ENCODE measurements at places on chromosomes 16 and 17.

DNA sequence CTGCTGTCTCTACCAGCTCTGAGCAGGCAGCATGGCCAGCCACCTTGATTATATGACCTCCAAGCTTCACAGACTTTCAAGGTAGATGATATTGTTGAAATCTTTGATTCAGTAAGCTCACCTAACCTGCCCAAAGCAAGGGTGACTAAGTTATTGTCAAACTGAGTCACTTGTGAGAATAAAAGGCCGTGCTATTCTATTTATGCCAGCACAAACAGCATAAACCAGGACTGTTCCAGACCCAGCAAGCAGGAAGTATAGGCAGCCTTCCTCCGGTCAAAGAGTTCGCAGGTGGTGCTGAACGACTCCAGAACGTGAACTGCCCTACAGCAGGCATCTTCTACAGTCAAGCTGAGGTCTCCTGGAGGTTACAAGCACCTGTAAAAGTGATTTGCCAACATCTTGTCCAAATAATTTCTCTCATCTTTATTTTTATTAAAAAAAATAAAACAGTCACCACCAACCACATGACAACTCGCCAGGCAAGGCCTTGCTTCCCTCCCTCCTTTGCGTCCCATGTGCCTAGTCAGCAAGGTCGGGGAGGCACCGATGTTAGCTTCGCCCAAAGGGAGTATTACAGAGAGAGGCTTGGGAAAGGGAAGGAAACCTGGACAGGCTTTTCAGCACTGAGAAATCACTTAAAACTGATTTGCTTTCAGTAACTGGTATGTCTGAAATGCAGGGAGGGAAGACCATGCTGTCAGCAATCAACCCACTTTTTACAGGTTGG lies 10.8 kb downstream of the ARL2BP start:
- DNase-seq = no peak

- peak; percentile 55 for DNase-seq
These were observed 1.1 kb downstream of the VASN start for GRCh38 chr16:4372578-4373355.

DNA sequence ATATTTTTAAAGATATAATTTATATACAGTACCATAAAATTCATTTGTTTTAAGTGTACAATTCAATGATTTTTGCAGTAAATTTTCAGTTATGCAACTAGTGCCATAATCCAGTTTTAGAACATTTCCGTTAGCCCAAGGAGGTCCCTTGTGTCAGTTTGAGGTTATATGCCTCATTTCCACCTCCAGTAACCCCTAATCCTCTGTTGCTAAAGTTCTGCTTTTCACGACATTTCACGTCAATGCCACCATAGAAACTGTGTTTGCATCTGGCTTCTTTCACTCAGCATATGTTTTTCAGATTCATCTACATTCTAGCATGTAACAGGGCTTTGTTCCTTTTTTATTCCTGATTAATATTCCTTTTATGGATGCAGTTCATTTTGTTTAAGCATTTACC lies 42.4 kb upstream of the NUDT7 start:
- peak; percentile 27 for DNase-seq

DNA sequence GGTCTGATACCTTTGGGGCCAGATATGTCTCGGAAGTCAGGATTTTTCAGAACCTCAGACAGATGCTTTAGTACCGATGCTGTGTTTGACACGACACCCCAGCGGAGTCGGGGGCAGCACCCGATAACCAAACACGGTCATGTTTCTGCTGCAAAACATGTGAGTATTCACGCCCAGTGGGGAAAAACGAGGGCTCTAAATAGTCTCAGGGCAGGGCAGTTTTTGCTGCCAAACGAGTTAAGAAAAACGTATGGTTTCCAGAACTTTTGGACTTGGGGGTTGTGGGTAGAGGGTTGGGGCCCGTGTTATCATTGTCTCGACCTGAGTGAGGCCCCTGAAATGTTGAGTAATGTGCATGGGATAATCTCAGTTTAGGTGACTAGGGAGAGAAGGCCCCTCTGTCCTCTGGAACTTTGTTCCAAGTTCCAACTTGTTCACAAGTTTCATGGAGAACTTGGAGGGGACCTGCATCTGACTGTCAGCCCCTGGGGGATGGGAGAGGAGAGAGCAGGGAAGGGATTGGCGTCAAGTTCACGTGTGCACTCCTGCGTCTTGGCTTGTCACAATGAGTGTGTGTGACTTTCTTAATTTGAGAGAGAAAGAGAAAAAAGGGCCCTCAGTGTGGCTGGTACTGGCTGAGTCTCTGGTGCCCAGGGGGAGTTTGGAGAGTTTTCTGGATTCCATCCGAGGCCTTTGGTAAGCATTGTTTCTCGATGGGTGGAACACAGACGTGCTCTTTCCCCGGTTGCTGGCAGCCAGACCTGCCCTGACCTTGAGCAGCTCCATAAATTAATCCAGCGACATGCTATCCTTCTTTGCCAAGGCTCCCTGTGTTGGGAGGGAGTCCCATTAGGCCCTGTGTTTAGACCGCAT lies 83.9 kb upstream of the CIBAR2 start:
- DNase-seq = no peak

DNA sequence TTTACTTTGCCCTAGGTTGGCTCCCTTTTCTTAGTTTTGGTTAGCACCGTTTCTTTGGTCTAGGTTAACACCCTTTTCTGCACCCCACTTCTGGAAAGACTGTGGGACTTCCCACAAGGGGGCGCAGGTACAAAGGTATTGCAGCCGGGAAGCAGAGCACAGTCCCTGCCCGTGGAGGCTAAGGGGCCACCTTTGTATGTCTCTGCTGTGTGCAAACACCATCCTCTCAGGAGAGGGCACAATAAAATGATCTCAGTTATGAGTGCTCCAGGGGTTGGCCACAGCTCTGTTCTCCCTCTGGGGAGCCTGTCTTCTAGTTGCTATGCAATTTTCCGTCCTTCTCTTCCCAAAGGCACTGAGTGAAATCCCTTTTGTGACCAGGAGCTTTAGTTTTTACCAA lies 28.4 kb upstream of the TMC5 start:
- DNase-seq = peak; percentile 69

DNA sequence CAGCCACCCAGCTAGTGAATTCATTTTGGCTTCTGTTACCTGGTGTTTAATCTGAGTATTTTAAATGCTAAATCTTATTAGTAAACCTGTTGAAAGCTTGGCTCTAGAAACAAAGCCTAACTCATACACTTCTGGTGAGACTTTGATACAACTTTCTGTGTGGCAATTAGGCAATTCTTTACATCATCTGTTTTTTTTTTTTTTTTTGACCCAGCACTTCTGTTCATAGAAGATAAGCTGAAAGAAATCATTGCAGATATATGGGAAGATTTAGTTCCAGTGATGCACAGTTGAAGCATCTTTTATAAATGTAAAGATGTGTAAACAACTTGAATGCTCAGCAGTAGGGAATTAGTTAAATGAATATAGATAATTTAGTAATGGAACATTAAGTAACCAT lies 21.7 kb upstream of the ABCC11 start:
- DNase-seq = no peak

GRCh38 chr16:50539053-50539695 lies 9.0 kb upstream of the NKD1 start:
- no peak for DNase-seq

GRCh38 chr16:12176051-12176450 lies 199.5 kb downstream of the SNX29 start:
- DNase-seq = no peak

- DNase-seq = no peak
These were observed 184.7 kb downstream of the C16orf95 start for GRCh38 chr16:87132361-87133014.

DNA sequence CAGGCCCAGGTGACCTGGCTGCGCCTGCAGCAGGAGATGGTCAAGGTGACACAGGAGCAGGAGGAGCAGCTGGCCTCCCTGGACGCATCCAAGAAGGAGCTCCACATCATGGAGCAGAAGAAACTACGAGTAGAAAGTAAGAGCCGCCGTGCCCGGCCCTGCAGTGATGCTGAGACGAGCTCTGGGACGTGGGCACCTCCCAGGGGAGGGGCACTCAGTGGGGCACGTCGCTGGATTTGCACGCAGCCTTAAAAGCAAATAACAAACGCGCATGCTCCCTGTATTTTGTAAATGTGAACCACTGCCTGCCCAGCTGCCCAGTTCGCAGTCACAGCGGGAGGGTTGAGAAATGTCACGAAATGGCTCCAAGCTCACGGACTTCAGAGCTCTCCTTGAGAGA lies 15.3 kb upstream of the GAA start:
- no peak for DNase-seq

DNA sequence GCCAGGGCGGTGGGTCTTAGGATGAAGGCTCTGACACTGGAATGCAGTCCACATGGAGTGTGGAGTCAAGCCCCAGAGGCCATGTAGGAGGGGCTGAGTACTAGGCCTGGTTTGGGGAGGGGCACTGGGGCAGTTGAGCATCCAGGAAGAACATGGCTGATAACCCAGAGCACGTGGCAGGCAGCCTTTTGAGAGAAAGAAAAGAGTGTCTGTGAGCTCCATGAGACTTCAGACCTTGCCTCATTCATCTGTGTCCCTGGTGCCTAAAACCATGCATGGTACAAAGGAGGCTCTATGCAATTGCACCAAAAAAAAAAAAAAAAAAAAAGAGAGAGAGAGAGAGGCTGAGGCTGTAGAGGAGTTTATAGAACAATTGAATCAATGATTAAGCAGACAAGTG lies 14.6 kb downstream of the SLC46A1 start:
- no peak for DNase-seq

DNA sequence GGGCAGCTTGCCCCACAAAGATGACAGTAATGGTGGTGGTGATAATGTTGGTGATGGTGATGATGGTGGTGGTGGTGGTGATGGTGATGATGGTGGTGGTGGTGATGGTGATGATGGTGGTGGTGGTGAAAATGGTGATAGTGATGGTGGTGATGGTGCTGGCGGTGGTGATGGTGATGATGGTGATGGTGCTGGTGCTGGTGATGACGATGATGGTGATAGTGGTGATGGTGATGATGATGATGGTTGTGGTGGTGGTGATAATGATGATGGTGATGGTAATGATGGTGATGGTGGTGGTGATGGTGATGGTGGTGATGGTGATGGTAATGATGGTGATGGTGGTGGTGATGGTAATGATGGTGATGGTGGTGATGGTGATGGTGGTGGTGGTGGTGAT lies 46.3 kb upstream of the FOXF1 start:
- no peak for DNase-seq

DNA sequence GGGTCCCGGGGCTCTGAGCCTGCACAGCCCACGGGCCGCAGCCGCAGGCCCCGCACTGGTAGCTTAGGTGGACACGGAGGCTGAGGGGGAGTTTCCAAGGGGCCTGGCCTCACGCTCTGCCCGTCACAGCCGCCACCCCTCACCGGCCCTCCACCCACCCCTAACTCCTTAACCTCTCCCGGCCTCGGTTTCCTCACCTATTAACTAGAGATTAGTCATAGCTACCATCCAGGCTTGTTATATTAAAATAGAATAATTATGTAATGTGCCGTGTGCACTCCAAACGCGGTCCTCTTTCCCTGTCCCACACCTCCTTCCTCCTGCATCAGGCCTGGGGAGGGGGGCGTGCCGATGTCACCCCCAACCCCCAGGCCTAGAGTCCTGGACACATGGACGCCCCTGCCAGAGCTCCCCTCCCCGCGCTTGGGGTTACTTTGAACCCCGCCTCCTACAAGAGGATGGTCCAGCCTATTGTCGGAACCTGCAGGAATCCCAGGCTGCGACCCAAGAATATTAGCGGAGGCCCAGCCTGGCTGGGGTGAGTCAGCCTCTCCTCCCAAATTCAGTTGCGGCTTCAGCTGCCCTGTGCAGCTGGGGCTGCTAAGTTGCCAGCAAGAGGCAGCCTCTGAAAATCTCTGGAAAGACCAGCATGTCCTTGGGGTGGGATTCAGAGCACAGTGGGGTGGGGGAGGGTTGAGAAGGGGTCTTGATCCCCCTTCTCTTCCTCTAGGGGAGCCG lies 17.3 kb downstream of the SOCS3 start:
- no peak for DNase-seq

DNA sequence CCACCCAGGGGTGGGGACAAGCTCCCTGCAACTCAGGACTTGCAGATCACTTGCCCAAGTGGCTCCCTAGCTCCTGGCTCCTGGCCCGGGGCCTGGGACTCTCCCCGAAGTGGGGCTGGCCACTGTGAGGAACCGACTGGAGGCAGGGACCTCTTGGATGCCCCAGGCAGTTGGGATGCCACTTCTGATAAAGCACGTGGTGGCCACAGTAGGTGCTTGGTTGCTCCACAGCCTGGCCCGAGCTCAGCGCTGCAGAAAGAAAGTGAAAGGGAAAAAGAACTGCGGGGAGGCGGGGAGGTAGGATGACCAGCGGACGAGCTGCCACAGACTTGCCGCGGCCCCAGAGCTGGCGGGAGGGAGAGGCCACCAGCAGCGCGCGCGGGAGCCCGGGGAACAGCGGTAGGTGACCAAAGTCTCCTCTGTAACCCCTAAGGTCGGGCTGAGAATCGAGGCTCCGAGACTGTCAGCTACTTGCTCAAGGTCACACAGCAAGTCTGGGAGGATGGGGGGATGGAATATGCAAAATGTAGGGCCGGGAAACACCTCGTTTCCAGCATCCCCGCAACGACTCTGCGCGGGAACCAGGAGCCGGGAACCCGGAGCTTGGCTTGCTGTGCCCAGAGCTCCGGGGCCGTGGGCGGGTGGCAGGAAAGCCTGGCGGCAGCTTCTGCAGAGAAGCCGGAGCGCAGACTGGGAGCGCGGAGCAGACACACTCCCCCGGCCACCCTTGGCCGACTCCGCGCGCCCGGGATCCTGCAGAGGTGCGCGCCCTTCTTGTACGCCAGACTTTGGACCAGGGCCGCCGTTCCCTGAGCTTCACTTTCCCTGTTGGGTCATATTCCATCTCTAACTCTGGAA lies 1.9 kb downstream of the CIITA start:
- peak; percentile 61 for DNase-seq

DNA sequence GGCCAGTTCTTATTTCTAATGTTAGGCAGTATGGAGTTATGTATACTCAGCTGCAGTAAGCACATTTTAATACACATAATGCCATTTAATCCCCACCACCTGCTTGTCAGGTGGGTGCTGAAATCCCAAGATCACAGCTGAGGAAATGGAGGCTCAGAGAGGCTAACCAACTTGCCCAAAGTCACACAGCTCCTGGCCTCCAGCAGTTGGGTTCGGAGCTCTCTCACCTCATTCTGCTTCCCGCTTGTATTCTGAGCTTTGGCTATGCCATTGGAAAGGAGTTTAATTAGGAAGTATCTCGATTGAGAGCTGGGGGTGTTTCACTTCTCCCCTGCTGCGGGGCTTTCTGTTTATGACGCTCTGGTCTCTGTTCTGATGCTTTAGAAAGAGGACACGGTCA lies 72.6 kb upstream of the CACNG5 start:
- DNase-seq = no peak

All from germinal center (tissue), 1 donor.